T-helper 17 cell (primary cell): ENCODE measurements at places on chromosomes 3 and 15.

DNA sequence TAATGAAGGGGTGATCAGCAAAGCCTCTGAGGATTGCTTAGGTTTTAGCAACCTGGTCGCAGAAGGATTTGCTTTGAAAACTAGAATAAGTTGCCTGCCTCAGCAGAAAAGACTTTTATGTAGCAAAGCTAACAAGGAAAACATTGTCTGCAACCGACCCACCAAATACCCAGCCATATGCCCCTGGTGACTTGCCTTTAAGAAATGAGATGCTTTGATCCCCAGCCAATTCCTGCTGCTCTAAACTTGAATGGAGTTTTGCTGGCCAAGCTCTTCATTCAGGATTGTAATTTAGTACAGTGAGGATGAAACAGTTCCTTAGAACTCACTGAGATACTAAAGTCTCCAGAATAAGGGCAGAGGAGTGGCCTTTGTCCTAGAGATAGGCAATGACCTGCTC, 139.8 kb upstream of the PROK2 start:
- no peak for DNase-seq

DNA sequence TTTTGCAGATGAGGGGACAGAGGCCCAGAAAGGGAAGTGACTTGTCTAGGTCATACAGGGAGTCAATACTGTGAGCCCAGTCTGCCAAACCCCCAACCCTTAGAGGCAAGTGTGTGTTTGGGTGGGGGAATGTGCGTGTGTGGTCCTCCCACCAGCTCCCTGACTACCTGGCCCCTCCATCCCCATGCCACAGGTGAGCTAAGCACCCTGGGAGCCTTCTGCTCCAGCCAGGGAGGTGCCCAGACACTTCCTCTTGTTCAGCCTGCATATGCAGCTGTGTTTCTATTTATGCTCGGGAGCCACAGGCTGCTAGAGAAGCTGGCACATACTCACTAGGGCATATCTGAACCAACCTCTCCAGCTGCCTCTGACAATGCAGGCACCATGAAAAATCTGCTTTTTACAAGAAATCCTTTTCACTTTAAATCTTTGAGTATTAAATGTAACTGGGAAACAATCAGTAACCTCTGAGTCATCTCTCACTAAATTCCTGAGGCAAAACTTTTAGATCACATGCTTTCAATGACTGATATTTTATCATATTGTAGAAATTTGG, 20.7 kb downstream of the TBC1D2B start:
- DNase-seq: no peak

- DNase-seq: no peak
Observed at GRCh38 chr3:81395739-81396513, 365.5 kb downstream of the GBE1 start.

- DNase-seq: no peak
Observed at GRCh38 chr15:88874684-88875083, 20.7 kb downstream of the HAPLN3 start.

- DNase-seq: no peak
Observed at GRCh38 chr15:44598892-44599291, 61.9 kb downstream of the EIF3J start.

GRCh38 chr3:46948830-46949671, 27.5 kb downstream of the CCDC12 start:
- DNase-seq: no peak

- DNase-seq: no peak
Observed at GRCh38 chr3:46221391-46221790, 13.3 kb upstream of the CCR1 start.

DNA sequence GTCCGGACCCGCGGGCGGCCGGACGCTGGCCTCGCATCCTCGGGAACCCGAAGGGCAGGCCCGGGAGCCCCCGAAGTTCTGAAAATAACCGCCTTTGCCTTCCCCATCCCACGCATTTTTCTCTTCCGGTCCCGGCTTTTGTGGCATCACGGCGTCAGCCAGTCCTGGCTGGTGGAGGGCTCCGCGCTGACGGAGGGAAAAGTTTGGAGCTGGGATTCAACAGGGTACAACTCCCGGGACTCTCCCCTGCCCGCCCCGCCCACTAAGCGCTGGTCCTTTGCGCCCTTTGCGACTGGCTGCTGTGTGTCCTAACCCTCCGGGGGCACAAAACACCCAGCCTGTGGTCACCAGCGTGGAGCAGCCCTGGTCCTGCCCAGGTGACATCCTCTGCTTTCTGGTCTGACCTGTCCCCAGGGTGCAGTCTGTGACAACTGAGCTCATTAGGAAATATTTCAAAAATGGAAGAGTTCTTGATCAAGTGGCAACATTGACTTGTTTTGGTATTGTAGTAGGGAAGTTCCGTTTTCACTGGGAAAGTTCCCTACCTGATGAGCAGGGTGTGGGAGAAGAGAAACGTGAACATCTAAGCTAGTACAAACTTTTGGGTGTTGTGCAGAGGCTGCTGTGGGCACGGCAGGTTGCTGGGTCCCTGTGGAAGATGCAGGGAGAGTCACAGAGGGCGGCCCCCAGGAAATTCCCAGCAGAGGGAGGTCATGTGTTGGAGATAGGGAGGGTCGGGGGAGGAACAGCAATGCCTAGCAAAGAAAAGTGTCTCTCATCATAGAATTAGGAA, 775 bp downstream of the ARNT2 start:
- no peak for DNase-seq

DNA sequence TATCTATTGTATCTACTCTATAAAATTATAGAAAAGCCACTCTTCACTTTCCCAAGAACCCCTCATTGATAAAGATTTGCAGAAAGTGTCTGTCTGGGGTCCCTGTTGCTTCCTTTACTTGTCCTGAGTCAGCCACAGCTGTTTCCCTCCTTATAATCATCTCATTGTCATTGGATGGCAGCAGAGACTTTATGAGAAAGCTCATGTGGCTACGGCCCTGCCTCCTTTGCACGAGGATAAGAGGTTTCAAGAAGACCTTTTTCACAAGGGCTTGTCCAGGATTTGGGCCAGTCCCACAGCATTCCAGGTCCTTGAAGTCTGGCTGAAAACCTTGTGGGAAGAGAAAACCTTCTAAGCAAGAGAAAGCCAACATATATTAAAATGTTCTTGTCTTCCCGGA, 41.9 kb upstream of the THBS1 start:
- DNase-seq: no peak

DNA sequence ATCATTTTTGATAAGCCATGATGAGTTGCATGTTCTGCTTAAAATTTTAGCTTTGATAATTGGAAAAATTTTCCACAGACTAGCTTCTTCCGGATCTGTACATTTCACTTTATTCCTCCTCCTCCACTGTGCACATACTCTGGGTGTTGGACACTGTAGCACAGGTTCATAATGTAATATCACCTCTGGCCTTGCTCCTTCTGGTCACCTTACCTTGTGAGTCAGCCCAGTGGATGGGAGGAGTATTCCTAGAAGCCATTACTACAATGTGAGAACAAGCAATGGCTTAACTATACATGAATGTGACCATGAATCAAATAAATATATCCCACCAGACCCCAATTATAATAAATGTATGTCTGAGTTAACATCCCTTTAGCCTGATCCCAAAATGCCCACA, 6.1 kb upstream of the CDCP1 start:
- DNase-seq: no peak

DNA sequence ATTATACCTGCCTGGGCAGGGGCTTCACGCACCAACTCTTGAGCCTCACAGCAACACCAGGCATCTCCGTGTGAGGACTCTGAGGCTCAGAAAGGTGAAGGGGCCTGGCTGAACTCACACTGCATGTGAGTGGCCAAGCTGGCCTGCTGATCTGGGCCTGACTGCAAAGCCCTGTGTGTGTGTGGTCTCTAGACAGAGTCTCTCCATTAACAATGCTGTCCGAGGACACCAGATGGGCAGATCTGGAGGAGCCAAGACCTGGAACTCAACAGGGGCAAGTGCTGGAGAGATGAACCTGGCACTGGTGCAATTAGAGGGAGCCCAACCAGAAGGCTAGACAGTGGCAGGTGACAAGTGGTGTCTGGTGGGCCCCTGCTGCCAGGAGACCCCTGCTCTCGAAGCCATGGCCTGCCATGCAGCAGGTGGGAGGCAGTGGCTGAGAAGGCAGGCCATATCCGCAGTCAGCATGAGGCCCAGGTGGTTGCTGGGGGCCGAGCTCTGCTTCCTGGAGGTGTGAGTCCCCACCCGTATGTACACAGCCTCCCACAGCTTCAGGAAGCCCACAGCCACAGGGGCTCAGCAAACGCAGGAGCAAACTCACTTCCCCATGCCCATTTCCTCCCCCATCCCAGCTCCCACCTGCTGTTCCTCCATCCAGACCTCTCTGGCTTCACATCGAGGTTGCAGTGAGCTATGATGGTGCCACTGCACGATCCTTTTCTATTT, 39.0 kb downstream of the CYP11A1 start:
- no peak for DNase-seq

- DNase-seq: no peak
Observed at GRCh38 chr3:87979527-87979926, 79.3 kb downstream of the CGGBP1 start.

DNA sequence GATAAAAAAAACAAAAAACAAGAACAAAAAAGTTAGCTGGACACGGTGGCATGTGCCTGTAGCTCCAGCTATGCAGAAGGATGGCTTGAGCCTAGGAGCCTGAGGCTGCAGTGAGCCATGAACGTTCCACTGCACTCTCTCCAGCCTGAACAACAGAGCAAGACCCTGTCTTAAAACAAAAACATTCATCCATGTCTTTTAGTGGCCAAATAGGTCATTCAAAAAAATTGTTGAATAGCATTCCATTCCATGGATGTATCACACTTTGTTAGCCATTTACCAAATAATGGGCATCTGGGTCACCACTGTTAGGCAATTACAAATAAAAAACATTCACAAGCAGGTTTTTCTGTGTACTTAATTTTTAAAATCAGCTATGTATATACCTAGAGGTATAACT, 139.7 kb downstream of the STAG1 start:
- DNase-seq: no peak

- DNase-seq: no peak
Observed at GRCh38 chr15:36371509-36371908, 207.9 kb upstream of the CDIN1 start.

- DNase-seq: no peak
Observed at GRCh38 chr3:128983293-128984069, 10.4 kb downstream of the CFAP92 start.

GRCh38 chr15:44243829-44244228, 44.7 kb upstream of the GOLM2 start:
- no peak for DNase-seq
